ENCODE measurements at places on chromosomes 7 and 10. TPM values are rescaled to one million over a fixed set of nuclear protein-coding genes. Genes with fewer than 3 reads are reported as not detected.

Gene RPEL1
- 0.07 TPM for total RNA-seq

Gene CFTR
- 0.06 TPM for total RNA-seq

Gene STEAP4
- total RNA-seq, result not detected

Gene NKX2-3
- total RNA-seq, result not detected

Gene PRF1
- not detected for total RNA-seq

Gene PRSS2
- total RNA-seq, result not detected

Gene CCL24
- total RNA-seq, result not detected

Gene CALHM1
- not detected for total RNA-seq

Gene NET1
- total RNA-seq, result 68.5 TPM

Gene HOXA3
- total RNA-seq, result 10.2 TPM

Gene MSS51
- total RNA-seq, result 0.71 TPM

Measured in A549 treated with CORT108297 at 1 μM for 4 hours (cell line).